Smooth muscle cell of the pulmonary artery (primary cell): ENCODE measurements at places on chromosomes 2 and 18. TPM values are rescaled to one million over a fixed set of nuclear protein-coding genes. Genes with fewer than 3 reads are reported as not detected.

Gene UGT1A8
- 0.17 TPM in 1 of 2 replicates, not detected in the other for total RNA-seq

Gene FAM161A
- total RNA-seq: 1.6 TPM in 2 replicates

Gene SERPINB10
- not detected in 2 replicates for total RNA-seq

Gene RFX8
- total RNA-seq: 2.5 and 6.4 TPM in 2 replicates

Gene SCN3A
- 0.40 and 0.85 TPM in 2 replicates for total RNA-seq

Gene UGT1A3
- total RNA-seq: not detected in 2 replicates

Gene DNAJC5G
- not detected in 2 replicates for total RNA-seq

Gene SERPINB3
- 0.07 TPM in 1 of 2 replicates, not detected in the other for total RNA-seq

Gene ACP1
- 77.6 and 78.7 TPM in 2 replicates for total RNA-seq

Gene LRP1B
- total RNA-seq: 0.03 and 0.13 TPM in 2 replicates

Gene FTCDNL1
- 0.59 and 1.4 TPM in 2 replicates for total RNA-seq

Gene RAPGEF4
- total RNA-seq: 3.8 and 5.0 TPM in 2 replicates

Gene ASB18
- not detected in 2 replicates for total RNA-seq

Gene RSAD2
- 0.20 and 0.33 TPM in 2 replicates for total RNA-seq

Gene CACNB4
- total RNA-seq: 2.0 and 10.8 TPM in 2 replicates

Gene NGEF
- total RNA-seq: 1.3 and 5.7 TPM in 2 replicates

Gene SKA1
- total RNA-seq: 1.7 and 3.0 TPM in 2 replicates

Gene KIF3C
- 14.7 and 19.2 TPM in 2 replicates for total RNA-seq

Gene GRP
- not detected in 2 replicates for total RNA-seq
